Mesenteric fat pad (tissue), 1 donor: ENCODE measurements at places on chromosomes 13 and 19.

DNA sequence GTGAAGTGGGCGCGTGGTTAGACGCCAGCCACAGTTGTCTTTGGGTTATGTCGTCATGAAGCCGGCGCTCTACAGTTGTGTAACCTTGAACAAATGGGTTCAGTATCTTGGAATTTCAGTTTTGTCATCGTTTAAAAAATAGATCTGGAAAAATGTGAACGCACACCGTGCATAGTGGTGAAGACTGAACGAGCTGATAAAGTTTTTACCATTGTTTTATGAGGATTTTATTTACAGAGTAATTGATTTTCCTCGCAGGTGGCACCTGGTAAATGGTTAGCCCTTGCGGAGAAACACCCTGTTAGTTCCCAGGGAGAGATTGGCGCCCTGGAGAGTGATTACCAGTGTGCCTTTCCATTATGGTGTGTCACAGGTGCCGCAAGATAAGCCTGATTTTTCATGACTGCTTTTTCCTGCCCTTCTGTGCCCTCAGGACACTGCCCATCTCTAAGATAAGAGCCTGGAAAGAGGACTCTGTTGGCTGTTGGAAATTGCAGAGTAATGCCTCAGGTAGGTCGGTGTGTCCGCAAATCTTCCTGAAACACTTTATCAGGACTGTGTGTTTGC is 577 bp downstream of the ZNF181 start:
- DNase-seq: no peak

GRCh38 chr19:35318679-35319448 is 10.1 kb upstream of the CD22 start:
- DNase-seq: no peak

DNA sequence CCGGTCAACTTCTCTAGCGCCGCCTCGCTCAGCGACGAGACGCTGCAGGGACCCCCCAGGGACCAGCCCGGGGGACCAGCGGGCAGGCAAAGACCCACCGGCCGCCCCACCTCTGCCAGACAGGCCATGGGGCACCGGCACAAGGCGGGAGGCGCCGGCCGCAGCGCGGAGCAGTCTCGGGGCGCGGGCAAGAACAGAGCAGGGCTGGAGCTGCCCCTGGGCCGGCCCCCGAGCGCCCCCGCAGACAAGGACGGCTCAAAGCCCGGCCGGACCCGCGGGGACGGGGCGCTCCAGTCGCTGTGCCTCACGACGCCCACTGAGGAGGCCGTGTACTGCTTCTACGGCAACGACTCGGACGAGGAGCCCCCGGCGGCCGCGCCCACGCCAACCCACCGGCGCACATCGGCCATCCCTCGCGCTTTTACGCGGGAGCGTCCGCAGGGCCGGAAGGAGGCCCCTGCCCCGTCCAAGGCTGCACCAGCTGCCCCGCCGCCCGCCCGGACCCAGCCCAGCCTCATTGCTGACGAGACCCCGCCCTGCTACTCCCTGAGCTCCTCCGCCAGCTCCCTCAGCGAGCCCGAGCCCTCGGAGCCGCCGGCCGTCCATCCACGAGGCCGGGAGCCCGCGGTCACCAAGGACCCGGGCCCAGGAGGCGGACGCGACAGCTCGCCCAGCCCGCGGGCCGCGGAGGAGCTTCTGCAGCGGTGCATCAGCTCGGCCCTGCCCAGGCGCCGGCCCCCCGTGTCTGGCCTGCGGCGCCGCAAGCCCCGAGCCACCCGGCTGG is 11.3 kb downstream of the C19orf25 start:
- no peak for DNase-seq

DNA sequence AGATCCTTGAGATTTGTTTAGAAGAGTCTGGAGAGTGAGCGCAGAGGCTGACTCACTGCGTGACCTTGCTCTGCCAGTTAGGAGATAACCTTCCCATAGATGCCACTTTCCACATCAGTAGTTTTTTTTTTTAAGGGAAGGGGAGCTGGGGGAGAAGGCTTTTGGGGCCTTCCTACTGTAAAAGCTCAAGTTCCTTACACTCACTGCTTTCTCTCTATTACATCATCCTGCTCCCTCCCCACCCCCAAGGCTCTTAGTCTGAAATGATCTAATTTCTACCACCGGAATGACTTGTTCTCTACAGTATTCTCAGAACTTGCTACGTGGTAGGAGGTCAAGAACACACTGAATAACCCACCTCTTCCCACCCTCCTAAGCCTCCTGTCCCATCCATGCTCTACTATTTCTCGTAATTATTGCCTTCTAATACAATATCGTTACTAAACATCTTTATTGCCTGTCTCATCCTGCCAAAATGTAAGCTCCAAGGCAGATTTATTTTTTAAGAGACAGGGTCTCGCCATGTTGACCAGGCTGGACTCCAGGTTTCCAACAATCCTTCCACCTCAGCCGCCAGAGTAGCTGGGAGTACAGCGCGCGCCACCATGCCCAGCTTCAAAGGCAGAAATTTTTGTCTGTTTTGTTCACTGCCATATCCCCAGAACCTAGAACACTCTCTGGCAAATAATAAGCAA is 1.2 kb downstream of the LONP1 start:
- DNase-seq: no peak

DNA sequence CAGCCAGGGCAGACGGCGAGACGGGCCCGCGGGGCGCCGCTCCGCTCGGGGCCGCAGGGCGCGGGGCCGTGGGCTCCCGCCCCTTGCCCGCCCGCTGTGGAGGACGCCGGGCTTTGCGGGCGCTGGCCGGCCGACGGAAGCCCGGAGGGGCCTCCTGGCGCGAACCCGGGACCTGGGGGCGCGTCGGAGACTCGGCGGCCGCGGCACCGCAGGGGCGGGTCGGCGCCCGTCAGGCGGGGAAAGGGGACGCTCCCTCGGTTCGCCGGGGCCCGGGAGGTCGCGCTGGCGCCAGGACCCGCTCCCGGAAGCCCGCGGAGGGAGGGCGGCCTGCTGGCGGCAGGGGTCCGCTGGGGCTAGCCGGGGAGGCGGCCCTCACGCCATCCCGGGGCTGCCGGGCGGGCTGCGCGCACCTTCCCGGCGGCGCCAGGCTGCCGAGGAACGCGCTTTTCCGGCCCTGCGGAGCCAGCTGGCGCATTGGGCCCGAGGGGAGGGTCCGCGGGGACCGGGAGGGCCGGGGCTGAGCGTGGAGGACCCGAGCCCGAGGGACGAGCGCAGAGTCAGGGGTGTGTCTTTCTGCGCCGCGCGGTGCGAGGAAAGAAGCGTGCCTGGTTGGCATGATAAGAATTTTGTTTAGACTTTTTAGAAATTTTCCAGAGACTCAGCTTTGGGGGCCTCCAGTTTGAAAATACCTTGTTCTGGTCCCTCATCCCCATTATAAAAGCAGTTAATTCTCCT is 511 bp downstream of the GARRE1 start:
- DNase-seq: no peak

GRCh38 chr13:21413013-21413412 is 46.1 kb downstream of the ZDHHC20 start:
- DNase-seq: no peak

DNA sequence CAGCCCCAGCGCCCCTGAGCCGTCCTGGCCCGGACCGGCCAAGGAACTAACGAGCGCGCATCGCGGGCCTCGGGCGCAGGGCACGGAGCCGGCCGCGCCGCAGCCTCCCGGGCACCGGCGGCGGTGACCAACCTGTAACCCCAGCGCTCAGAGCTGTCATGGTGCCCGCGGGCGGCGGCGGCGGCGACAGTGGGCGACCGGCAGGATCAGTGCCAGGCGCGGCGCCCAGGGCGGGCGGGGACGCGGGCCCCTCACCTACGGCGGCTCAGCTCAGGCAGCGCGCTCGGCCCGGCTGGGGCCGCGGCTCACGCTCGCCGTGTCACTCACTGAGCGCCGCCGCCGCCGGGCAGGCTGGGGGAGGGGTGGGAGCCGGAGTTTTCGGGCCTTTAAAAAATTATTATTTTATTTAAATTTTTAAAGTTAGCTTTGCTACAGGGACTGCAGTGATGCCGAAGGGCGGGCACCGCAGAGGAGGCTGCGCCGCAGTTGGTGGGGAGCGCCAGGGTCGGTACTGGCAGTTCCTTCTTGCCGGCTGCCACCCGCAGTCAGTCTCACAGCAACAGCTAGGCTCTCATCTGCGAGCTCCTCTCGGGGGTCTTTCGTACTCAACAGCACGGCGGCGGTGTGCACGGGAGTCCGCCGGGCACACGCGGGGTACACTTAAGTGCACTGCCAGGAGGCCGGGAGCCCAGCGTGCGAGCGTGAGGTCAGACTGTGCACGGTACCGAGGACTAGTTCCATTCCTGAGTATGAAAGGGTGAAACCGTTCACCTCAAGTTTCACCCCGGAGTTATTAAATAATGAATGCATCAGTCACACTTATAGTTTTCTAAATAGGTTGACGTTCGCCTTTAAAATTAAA is at the start of gene NALCN:
NALCN (minus strand) TSS at position 328 of the 862 bp plus-strand sequence. CDS start 17,382 bp downstream, outside the sequence.
- no peak for DNase-seq

DNA sequence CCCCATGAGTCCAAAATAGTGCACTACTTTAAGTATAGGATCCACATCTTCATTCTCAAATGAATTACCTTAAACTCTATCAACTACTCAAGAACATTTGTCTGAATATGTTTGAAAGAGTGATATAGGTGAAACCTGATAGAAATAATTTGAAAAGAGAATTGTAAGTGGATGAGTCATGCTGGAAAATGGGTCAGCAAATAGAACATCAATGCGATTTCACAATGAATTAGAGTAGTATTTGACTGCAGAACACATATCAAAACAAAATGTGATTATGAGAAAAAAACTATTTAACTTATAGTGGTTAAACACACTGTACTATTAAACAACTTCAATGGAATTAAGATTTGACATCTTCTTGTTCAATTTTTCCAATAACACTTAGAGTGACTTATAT is 300.6 kb upstream of the KLHL1 start:
- no peak for DNase-seq

GRCh38 chr19:6753178-6754031 is 13.8 kb downstream of the SH2D3A start:
- DNase-seq: no peak

DNA sequence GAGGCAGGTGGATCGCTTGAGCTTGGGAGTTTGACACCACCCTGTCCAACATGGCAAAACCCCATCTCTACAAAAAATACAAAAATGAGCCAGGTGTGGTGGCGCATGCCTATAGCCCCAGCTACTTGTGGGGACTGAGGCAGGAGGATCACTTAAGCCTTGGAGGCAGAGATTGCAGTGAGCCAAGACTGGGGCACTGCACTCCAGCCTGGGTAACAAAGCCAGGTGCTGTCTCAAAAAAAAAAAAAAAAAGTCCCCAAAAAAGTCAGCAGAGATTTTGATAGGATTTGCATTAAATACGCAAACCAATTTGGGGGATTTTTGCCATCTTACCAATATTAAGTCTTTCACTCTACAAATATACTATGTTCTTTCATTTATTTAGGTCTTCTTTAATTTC is 21.7 kb upstream of the RPL21 start:
- DNase-seq: no peak

- no peak for DNase-seq
Observed at GRCh38 chr19:47633517-47633916, 24.6 kb downstream of the BICRA start.

DNA sequence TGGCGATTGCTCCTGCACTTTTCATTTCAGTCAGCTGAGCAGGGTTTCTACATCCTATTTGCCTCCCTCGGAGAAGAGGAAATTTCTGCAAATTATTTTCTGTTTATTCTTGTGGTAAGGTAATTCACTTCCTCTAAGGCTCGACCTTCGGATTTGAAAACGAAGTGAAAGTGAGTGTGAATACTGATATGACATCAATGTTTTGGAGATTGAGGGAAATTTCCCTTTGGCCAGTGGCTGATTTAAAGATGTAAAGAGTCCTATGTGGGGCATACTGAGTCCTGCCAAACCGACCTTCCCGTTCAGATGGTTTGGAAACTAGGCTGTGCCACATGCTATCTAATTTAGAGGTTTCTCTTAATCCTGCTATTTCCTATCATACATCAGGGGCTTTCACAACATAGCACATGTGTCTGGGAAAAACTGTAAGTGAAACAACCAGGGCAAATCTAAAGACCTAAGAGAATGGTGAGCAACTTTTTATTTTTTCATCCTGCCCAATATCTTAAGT is 112.3 kb downstream of the POSTN start:
- no peak for DNase-seq

- no peak for DNase-seq
Observed at GRCh38 chr13:73520566-73521289, 461.9 kb downstream of the KLF5 start.

- DNase-seq: no peak
Observed at GRCh38 chr13:75804605-75805004, 168.5 kb downstream of the LMO7 start.

- no peak for DNase-seq
Observed at GRCh38 chr19:39212375-39212742, 8.3 kb upstream of the SYCN start.

- DNase-seq: no peak
Observed at GRCh38 chr13:112068540-112069060, 1.7 kb downstream of the SOX1 start.

- DNase-seq: no peak
Observed at GRCh38 chr19:46056536-46056935, 15.7 kb upstream of the IGFL4 start.

DNA sequence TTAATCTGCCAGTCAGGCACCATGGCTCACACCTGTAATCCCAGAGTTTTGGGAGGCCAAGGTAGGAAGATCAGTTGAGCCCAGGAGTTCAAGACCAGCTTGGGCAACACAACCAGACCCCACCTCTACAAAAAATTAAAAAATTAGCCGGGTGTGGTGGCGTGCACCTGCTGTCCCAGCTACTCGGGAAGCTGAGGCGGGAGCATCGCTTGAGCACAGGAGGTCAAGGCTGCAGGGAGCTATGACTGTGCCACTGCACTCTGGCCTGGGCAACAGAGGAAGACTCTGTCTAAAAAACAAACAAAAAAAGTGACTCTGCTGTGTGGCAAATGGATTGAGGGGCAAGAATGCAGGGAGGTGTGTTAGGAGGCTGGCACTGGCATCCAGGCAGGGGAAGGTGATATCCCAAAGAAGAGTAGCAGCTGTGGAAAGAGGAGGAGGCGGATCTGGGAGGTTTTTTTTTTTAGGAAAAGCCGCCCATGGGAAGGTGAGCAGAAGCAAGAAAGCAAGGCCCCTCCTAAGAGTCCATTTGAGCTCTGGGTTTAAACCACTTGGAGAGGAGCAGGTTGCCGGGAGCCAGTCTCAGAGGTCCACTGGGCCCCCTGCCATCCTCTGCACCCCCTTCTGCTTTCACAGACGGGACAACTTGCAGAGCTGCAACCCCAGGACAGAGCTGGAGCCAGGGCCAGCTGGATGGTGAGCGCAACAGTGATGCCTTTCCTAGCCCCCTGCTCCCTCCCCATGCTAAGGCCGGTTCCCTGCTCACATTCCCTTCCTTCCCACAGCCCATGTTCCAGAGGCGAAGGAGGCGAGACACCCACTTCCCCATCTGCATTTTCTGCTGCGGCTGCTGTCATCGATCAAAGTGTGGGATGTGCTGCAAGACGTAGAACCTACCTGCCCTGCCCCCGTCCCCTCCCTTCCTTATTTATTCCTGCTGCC is 2.1 kb downstream of the HAMP start:
- DNase-seq: no peak

GRCh38 chr19:8001651-8001994 is 3.8 kb downstream of the ELAVL1 start:
- no peak for DNase-seq

- DNase-seq: no peak
Observed at GRCh38 chr13:112244061-112244460, 132.1 kb upstream of the SPACA7 start.

GRCh38 chr13:48906200-48906599 is 69.5 kb upstream of the FNDC3A start:
- no peak for DNase-seq

GRCh38 chr19:20928371-20928770 is 5.3 kb downstream of the ZNF85 start:
- no peak for DNase-seq
